A549 (cell line): ENCODE measurements at places on chromosomes 5 and 9.

- no peak for DNase-seq
These were observed 297.8 kb downstream of the CWC27 start for GRCh38 chr5:65066387-65067146.

- no peak for DNase-seq
These were observed 6.5 kb upstream of the EBF1 start for GRCh38 chr5:159106193-159106568.

DNA sequence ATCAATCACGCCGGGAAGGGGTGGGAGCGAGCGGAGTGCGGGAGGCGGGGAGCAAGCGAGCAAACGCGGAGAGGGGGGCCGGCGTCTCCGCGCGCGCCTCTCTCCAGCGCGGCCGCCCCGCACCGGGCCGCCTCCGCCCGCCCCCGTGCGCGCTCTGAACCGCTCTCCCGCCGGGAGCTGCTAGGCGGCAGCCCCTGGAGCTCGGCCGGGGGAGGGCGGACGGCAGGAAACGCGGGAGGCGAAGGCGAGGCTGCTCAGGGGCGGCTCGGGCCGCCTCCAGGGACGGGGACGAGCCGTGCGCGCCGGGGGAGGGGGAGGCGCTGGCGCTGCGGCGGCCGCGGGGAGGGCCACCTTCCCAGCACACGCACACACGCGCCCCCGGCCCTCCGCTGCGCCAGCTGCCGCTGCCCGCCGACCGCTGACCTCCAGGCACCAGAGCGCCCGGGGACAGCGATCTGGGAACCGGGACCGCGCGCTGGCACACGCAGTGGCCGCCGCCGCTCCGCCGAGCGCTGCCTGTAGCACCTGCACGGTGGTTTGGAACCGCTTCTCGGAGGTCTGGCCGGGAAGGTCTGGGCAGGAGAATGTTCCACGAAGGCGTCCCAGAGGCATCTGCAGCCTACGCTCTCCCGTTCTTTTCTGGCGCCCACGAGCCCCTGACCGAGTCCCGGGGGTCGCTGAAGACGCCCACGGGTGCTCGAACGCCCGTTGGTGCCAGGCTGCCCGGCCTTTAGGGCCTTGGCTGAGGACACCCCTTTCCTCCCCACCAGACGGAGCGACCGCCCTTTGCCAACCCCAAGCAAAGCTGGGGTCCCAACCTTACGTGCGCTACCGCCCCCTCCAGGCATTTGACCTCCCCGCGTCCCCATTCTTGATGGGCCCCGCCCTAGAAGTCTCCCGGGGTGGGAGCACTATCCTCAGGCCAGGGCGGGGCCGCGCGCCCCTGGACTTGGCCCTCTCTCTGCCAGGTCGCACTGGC lies at the start of gene GABBR2:
TSS of gene GABBR2 (minus strand) at position 3 of the 979 bp plus-strand sequence. CDS start 198 bp downstream, outside the sequence.
- DNase-seq, result peak; percentile 15

GRCh38 chr5:64680289-64680688 lies 10.0 kb upstream of the SHISAL2B start:
- no peak for DNase-seq

DNA sequence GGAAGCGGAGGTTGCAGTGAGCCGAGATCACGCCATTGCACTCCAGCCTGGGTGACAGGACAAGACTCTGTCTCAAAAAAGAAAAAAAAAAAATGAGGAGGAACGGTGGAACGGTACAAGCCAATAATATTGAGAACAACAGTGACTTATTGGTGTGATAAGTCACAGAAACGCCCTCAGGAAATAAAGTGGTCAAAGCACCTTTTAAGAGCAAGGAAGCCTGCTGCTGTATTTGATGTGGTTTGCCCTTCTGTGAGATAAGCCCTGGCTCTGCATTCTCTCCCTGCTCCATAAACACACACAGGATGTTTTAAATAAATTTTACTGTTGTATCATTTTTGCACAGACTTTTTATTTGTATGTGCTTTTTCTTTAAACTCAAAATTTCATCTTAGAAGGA lies 269.9 kb upstream of the MSX2 start:
- no peak for DNase-seq
